ENCODE measurements at places on chromosomes 11 and 22.

GRCh38 chr22:20299746-20300136 is 20.1 kb downstream of the DGCR6L start:
- no peak for DNase-seq

GRCh38 chr22:19679522-19680101 is 34.7 kb upstream of the SEPTIN5 start:
- no peak for DNase-seq

GRCh38 chr11:102458548-102458947 is 6.0 kb upstream of the TMEM123 start:
- peak; percentile 8 for DNase-seq

DNA sequence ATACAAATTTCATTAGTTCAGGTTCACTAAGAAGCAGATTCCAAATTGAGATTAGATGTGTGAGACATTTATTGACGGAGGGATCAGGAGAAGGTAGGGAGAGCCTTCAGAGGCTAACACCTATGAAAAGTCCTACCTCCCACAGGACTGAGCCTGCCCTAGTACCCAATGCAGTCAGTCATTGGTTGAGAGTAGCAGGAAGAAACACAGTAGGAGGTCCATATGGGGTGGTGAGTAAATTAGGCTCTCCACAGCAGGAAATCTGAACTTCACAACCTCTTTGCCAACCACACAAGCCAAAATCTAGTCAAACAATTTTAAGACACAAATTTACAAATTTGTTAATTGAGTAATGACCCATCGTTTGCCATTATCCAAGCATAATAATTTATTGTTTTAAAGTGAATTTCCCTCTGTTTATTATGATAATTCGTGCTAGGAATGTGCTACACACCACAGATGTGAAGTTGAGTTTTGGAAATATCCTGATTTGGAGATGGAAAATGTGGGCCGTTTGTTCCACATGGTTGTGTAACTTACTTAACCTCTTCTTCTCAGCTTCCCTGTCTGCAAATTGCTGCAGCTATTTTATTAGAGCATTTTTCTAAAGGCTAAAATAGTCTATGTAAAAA is 542.1 kb downstream of the ETS1 start:
- no peak for DNase-seq

DNA sequence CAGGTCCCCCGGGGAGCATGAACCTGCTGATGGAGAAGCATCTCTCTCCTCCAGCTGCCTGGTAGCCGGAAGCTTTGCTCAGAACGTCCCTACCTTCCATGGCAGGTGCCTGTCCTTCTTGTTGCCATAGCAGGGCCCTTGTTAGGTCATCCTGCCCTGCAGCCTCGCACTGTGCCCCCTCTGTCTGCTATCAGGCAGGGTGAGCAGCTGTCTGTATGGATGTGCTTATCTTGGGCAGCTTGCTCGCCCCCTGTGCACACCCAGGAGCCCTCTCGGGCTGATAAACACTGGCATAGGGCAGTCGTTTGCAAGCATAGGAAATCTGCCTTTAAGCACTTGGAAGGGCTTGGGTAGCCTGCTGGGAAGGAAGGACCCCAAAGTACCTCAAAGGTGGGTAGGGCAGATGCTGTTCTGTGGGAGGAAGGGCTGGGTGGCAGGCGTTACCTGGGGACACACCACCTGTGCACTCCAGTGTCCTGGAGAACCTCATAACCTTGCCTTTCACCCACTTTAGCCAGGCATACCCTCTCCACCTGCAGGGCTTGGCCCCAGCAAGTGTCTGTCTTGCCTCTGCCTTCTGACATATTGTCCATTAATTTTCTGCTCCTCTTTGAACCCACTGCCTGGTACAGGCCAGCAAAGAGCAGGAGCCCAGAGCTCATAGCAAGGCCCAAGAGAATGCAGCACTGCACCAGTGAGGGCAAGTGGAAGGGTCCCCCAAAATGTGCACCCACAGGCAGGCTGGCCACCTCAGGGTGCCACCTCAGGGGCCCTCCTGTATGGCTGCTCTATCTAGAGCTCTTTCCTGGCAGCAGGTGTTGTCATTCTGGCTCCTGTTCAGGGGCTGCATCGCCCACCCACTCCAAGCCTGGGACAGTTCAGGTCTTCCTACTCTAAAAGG is 8.0 kb upstream of the COMT start:
- DNase-seq = no peak
